ENCODE measurements at places on chromosomes 4 and X.

- DNase-seq, result peak; percentile 14
Measured at GRCh38 chr4:147981305-147981704, 249.4 kb downstream of the ARHGAP10 start.

DNA sequence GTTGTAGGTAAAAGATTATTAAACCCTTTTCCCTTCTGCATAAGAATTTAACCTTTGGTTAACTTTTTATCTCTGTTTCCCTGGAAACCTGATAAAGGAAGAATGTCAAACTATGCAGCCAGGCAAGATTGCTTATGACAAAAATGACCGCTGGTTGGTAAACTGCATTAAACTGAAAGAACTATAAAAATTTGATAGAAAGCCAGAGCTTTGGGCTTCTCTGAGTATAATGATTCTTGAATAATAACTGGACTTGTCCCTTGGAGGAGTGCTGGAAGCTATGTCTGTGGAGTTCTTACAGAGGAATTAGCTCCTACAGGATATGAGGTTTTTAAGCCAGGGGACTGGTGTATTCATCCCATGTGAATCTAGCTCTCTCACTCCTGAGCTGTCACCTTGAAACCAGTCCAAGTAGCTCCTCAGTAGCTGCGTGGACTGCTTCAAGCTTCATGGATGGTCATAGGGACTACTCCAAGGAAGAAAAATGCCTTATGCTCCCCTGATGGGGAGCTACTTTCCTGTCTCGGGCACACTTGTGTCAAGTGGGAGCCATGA lies 52.0 kb downstream of the RASL11B start:
- no peak for DNase-seq

DNA sequence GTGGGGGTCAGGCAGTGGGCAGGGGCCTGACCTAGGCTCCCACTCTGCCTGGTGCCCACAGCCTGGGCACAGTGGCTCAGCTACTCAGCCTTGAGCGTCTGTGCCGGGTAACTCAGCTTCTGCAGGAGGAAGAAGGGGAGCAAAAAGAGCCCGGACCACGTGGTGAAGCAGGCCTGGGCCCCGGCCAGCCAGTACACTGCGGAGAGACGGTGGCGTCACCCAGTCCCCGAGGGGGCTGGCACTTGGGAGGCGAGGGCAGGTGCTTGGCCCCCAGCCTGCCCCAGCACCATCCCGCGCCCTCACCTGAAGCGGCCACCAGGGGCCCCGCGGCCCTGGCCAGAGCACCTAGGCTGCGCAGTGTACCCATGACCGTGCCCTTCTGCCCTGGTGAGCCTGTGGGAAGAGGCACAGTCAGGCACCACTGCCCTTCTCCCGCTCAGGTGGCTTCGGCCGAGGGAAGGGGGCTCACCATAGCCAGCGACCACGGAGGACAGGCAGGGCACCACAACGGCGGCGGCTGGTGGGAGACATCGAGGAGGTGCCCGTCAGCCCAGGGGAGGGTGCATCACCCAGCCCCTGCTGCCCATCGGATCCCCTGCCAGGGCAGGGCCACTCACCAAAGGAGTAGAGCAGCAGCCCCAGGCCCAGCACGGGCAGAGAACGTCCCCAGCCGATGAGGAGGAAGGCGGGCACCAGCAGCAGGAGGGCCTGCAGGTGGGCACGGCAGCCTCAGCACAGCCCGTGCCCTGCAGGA lies 32.3 kb downstream of the NOP14 start:
- no peak for DNase-seq

GRCh38 chrX:153739754-153740486 lies 15.3 kb downstream of the ABCD1 start:
- peak; percentile 30 for DNase-seq

- DNase-seq, result no peak
Measured at GRCh38 chrX:136823175-136823574, 42.4 kb upstream of the ARHGEF6 start.

DNA sequence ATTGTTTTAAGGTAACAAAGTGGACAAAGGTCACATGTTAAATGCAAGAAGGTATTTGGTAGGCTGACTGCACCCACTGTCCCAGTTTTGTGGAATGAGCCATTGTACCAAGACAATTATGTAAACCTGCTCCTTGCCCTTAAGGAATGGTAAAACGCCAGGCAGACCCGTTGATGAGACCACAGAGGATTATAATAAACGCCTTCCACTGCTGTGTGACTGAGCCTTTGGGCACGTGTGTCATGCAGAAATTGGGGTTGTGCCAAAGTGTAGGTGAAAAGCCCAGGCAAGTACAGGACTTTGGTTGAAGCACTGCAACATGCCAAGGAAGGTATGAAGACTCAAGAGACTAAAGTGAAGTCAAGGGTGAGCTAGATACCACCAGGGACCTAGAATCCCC lies 59.7 kb downstream of the LRRC66 start:
- no peak for DNase-seq

DNA sequence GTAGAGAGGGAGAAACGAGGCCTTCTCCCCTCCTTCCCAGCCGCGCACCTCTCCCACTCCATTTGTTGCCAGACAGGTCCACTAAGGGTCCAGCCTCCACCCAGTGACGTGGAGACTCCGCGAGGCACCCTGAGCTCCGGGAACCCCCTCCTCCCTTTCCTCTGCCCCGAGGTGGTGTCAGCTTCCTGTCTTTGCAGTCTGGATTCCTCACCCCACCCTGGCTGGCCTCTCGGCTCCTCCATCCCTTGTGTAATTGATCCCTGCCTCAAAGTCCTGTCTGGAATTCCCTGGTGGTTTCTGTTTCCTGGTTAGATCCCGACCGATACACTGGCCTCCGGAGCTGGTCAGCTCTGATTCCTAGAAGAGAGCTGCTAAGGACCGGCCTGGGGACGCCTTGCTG lies 105.9 kb upstream of the SCOC start:
- DNase-seq, result no peak

- peak; percentile 3 for DNase-seq
Measured at GRCh38 chr4:156294577-156294976, 340.9 kb upstream of the CTSO start.

- no peak for DNase-seq
Measured at GRCh38 chrX:24983931-24984330, 31.8 kb downstream of the ARX start.

GRCh38 chr4:183321516-183321915 lies 710 bp downstream of the CLDN24 start:
- DNase-seq, result no peak

GRCh38 chrX:43656005-43656494 lies at the start of gene MAOA:
Gene MAOA (plus strand): TSS chrX:43656299. CDS start chrX:43656342, 43 bp downstream.
- peak; percentile 17 for DNase-seq

- DNase-seq, result no peak
Measured at GRCh38 chr4:26094911-26095310, 180.9 kb downstream of the SMIM20 start.

- DNase-seq, result no peak
Measured at GRCh38 chrX:108088511-108088910, 2.8 kb downstream of the PSMD10 start.

GRCh38 chrX:8346060-8346459 lies 118.6 kb upstream of the VCX3B start:
- no peak for DNase-seq

- DNase-seq, result peak; percentile 10
Measured at GRCh38 chr4:174394915-174395314, 111.2 kb downstream of the CEP44 start.

DNA sequence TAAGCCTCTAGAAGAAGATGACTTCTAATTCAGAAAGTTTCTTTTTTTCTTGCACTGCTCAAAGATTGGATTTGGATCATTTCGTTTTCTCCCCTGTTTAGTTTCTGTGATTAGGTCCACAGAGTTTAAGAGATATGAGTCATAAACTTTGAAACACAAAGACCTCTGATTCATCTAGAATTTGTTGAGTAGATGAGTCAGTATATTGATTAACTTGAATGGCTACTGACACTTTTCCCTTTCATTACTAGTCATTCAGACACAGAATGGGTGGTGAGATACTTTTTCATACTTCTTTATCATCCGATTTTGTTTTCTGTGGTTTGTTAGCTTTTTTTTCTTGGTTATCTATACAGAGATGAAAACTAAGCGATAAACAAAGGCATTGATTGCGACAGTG lies 34.1 kb upstream of the AFF2 start:
- peak; percentile 65 for DNase-seq

GRCh38 chr4:1177274-1178141 lies 5.1 kb upstream of the SPON2 start:
- DNase-seq, result no peak

GRCh38 chrX:40571600-40571999 lies 9.2 kb upstream of the ATP6AP2 start:
- no peak for DNase-seq

- no peak for DNase-seq
Measured at GRCh38 chr4:177116161-177116560, 193.5 kb upstream of the NEIL3 start.

- no peak for DNase-seq
Measured at GRCh38 chr4:138158746-138159297, 83.3 kb downstream of the SLC7A11 start.

GRCh38 chrX:154040307-154040756 lies 20.6 kb upstream of the IRAK1 start:
- DNase-seq, result no peak

GRCh38 chr4:76283900-76284299 lies 22.6 kb upstream of the STBD1 start:
- DNase-seq, result no peak

GRCh38 chr4:111230265-111230664 lies 607.4 kb upstream of the PITX2 start:
- no peak for DNase-seq

GRCh38 chr4:120064887-120065286 lies 1.8 kb downstream of the MAD2L1 start:
- DNase-seq, result no peak

GRCh38 chrX:133923113-133923512 lies 62.3 kb downstream of the GPC3 start:
- peak; percentile 28 for DNase-seq

GRCh38 chr4:176123710-176124407 lies 58.2 kb downstream of the WDR17 start:
- peak; percentile 43 for DNase-seq

DNA sequence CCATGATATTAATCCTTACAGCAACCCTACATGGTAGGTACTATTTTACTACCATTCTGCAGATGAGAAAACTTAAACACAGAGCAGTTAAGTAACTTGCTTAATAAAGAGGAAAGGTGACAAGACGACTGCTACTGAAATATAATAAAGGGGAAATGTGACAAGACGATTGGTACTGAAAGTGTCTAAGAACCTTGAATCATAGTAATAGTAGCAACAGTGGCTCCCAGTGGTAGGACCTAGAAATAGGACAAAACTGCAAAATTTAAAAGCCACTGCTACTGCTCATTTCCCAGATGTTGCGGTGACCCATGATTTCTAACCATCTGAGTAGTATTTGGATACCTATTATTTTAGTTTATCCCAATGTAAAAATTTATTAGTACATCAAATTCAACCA lies 89.5 kb downstream of the TASL start:
- no peak for DNase-seq

GRCh38 chrX:55624403-55624802 lies 1.2 kb downstream of the FOXR2 start:
- DNase-seq, result no peak

DNA sequence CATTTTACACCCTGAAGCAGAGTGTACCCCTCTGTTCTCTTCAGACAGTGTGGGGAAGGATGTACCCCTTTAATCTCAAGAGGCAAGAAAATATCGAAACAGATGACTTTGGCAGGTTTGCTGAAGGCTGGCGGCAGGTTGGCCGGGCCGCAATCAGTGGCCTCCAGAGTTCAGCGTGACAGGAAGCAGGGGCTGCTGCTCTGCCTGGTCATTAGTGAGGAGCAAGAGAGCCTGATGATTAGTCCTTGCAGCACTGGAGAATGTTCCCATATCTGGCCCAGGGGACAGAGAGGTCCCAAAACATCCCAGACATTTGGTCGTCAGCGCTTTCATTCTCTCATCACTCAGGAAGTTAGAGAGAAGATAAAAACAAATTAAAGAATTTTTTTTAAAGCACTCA lies 352.8 kb downstream of the SPRY1 start:
- DNase-seq, result no peak

DNA sequence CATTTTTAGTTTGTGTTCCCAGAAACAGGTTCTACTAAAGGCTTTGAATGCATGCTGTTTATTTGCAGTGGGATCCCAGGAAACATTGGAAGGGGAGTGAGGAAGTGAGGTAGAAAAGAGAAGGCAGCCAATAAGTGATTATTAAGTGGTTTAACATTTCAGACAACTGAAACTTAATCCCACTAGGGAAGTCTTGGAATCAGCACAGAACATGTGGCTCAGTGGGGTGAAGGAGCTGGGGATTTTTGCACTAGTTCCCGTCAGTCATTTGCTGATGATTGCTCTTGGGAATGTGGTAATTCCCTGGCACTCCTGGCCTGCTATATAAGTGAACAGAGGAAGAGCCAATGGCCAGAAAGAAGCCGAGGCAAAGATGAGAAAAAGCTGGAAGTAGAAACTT lies 1053.0 kb upstream of the IGFBP7 start:
- no peak for DNase-seq

DNA sequence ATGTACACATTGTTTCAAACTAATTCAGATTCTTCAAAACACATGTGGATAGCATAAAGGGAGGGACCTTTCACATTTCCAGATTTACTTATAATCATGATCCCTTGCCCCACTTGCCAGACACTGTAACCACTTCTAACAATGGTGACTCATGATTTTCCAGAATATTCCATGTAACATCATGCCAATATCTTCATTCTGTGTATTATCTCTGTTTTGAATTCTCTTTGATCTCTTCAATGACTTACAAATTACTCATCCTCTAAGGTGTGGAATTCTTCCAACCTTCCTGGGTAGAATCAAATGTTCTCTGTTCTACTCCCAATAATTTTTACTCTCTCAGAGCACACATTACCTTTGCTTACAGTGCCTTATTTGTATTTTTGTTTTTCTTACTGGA lies 517.1 kb downstream of the PCDH7 start:
- DNase-seq, result no peak

DNA sequence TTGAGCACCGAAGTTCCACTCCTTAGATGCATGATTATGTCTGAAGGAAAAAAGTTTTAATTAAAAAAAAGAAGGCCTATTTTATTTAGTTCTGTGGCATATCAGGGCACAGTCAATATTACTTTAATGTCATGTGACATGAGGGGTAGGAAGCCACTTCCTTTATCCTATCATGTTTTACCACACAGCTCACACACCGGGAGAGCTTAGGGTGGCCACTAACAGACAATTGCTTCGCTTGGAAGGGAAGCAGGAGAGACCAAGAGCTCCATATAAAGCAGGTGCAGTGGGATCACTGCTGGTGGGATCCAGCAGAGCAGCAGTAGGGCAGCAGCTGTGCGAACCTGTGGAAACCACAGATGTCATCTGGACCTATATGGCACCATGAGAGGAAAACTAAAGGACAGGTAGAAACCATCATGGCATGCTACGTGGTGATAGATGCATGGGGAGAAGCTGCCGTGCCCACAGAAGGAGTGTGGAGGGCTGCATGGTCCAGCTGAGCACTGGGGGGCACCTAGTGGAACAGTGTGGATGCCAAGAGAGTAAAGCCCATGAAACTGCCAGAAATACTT lies 52.0 kb downstream of the DTHD1 start:
- no peak for DNase-seq

GRCh38 chrX:154046940-154047610 lies 27.4 kb upstream of the IRAK1 start:
- no peak for DNase-seq

Measured in activated CD4-positive, alpha-beta T cell treated with anti-CD3 and anti-CD28 coated beads, Interleukin-2, Interleukin-6, amounts not matched to agents 100 ng/mL and 50 ng/mL, durations not matched to agents 16 hours and 8 hours (primary cell).